ENCODE measurements at places on chromosomes 2 and 18. TPM values are rescaled to one million over a fixed set of nuclear protein-coding genes. Genes with fewer than 3 reads are reported as not detected.

FAM237A gene
- not detected for total RNA-seq

DNA sequence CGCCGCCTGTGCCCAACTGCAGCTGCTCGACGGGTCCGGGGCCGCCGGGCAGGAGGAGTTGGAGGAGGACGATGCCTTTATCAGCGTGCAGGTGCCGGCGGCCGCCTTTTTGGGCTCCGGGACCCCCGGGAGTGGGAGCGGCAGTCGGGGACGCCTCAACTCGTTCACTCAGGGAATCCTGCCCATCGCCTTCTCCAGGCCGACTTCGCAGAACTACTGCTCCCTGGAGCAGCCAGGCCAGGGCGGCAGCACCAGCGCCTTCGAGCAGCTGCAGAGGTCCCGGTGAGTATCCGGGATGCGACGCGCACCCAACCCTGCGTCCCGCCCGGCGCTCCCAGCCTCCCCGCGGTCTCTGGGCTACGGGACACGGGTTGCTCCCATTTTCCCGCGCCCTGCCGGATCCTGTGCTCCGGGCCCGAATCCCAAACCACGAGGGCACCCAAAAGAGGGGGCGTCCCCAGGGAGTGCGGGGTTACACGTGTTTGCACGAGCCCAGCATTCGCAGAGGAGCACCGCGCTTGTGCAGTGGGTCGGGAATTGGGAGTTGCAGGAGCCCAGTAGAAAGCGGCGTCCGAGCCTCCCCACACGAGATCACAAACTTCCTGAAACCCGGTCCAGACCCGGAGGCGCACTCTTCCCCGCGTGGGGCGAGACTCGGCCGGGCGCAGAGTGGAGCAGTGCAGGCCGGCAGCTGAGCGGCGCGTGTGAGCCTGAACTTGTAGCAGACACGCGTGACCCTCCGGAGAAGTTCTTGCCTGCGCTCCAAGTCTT, 1.2 kb downstream of the CABLES1 start:
- no peak for DNase-seq

GRCh38 chr2:127796389-127796788, 14.6 kb downstream of the WDR33 start:
- DNase-seq = no peak

GRCh38 chr2:174765576-174765975, 1.3 kb upstream of the CHRNA1 start:
- no peak for DNase-seq

GRCh38 chr18:58046794-58047555, 2.9 kb downstream of the NEDD4L start:
- no peak for DNase-seq

All from foreskin keratinocyte (primary cell).